ENCODE measurements at places on chromosomes 6 and 20.

DNA sequence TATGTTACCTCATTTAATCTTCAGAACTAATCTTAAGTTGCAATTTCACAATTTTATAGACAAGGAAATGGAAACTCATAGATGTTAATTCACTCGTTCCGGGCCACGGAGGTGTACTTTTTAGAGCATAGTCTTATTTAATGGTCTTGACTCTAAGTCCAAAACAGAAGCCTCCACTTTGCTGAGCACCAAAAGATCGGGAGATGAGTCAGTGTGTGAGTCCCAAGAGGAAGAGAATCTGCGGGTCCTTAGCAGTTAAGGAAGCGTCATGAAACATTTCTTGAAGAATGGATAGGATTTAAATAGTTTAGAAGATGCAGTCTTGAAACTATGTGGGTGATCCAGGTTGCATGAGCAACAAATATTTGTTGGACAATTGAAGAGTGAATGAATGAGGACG is 231.8 kb upstream of the QKI start:
- DNase-seq: no peak

GRCh38 chr20:35831029-35831428 is 59.2 kb downstream of the PHF20 start:
- DNase-seq: no peak

GRCh38 chr20:13249798-13250170 is 28.7 kb downstream of the ISM1 start:
- DNase-seq: no peak

- no peak for DNase-seq
Measured at GRCh38 chr6:19354181-19354580, 483.0 kb upstream of the ID4 start.

- no peak for DNase-seq
Measured at GRCh38 chr6:9537381-9537780, 877.5 kb downstream of the TFAP2A start.

DNA sequence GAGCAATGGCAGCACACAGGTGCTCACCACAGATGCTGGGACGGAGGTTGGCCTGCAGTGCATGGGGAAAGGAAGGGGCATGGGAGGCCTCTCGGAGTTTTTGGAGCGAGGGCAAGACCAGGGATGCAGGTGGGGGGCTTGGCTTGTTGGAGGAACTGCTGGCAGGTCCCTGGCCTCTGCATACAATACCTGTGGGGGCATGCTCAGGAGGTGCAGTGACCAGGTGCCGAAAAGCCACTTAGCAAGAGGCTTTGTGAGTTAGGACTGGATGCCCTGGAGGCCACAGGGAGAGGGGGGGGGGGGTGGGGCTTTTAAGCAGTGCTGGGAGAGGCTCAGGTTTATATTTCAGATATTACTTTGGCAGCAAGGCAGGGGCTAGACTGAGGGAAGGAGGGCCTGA is 142.7 kb downstream of the F13A1 start:
- no peak for DNase-seq

DNA sequence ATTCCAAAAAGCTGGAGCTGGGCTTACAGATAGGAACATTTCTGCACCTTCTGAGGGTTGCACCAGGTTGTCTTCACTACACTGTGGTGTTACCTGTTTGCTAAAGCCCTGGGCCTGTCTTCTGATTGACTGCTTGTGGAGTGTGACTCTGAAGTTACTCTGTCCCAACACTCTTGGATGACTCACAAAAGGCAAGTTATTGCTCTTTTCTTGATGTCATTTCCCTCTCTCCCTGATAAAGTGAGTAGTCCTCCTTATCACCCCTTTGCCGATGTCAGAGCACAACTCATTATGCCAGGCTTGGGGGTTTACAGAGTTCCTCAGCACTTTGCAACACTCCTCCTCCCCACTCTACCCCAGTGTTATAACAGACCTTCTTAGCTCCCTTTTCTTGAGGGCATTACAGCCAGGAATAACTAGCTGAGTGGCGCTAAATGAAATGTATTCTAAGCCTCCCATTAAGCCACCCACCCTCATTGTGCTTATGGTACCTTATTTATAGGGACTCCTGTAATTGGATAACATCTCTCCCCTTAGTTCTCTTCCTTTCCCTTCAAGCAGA is 36.1 kb upstream of the NKX2-4 start:
- DNase-seq: no peak

DNA sequence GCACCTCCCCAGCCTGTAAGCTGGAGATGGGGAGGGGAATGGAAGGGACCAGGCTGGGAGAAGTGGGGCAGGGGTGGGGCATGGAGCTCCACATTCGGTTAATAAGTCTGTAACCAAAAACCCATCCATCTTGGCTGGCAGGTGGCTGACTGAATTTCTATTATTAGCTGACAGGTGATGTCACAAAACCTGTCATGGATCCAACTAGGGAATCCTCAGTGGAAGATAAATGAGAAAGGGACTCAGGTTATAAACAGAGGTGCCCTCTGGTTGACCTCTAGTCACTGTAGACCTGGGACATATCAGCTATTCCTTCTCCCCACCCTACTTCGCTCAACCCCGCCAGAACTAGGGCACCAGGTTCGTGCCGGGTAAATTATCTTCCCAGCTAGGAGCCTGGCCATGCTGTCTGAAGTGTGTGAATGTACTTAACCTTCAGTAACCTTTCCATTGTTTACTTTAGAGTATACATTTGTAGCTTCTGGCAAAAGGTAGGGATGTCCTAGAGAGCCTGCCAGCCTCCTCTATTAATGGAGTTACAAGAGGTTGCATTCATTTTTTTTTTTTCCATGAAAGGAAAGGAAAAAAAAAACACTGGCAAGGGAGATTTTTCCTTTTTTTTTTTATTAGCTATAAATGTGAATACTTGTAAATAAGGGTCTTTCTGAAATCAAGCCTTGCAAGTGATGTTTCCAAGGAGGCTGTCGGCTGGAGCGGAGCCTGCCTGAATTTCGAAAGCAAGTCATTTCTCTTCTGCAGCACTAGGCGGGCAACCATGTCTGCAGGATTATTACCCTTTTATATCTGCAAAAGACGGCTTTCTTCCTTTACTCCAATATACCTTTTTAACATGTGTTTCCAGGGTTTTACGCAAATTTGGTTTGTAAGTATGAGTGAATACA is 135.9 kb downstream of the TMEM242 start:
- DNase-seq: no peak

GRCh38 chr6:53244399-53244931 is 95.8 kb upstream of the GCM1 start:
- no peak for DNase-seq

GRCh38 chr6:24631671-24632070 is 14.3 kb downstream of the KIAA0319 start:
- DNase-seq: no peak

- no peak for DNase-seq
Measured at GRCh38 chr20:46330072-46330763, 21.9 kb upstream of the CDH22 start.

GRCh38 chr6:47353871-47354270 is 44.2 kb upstream of the TNFRSF21 start:
- DNase-seq: no peak

DNA sequence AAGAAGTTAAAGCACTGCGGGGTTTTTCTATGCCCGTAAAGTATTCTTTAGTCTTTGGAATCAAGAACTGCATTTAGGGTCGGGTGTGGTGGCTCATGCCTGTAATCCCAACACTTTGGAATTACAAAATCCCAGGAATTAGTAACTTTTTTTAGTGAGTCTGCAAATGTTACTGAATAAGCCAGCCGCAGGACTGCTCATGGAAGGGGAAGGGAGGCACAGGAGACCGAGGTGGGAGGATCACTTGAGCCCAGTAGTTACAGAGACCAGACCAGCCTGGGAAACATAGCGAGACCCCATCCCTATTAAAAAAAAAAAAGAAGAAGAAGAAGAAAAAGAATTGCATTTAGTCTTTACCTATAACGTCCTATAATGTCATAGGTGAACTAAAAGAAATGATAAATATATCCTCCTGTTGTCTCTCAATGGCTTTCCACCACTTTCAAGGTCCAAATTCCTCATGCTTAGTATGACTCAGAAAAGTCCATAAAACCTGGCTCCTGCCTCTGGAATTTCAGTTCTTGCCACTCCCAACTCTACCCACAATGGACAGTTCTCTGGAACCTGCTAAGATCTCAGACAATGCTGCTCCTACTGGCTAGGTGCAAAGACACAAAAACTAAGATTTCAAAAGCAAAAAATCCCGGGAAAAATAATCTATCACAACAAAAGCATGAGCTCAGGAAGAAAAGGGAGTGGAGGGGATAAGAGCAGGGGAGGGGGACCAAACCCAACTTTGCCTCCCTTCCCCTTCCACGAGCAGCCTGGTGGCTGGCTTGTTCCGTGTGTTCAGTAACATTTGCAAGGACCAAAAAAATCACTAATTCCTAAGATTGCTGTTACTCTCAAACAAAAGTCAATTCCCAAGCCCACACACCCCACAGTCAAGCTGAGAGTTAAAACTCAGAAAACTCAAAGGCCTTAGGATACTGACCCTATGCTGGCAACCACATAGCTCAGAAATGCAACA is 39.0 kb downstream of the B4GALT5 start:
- no peak for DNase-seq

- no peak for DNase-seq
Measured at GRCh38 chr6:158150701-158151100, 17.4 kb downstream of the SERAC1 start.

- no peak for DNase-seq
Measured at GRCh38 chr6:159023893-159024292, 20.9 kb downstream of the TAGAP start.

GRCh38 chr6:90195094-90195829 is 101.4 kb downstream of the BACH2 start:
- no peak for DNase-seq

- DNase-seq: no peak
Measured at GRCh38 chr20:10558635-10559187, 115.1 kb downstream of the JAG1 start.

GRCh38 chr6:138973466-138974153 is 14.4 kb downstream of the REPS1 start:
- no peak for DNase-seq

- DNase-seq: no peak
Measured at GRCh38 chr6:147709396-147710272, 201.1 kb downstream of the SAMD5 start.

- DNase-seq: no peak
Measured at GRCh38 chr20:20211274-20211987, 156.5 kb upstream of the INSM1 start.

DNA sequence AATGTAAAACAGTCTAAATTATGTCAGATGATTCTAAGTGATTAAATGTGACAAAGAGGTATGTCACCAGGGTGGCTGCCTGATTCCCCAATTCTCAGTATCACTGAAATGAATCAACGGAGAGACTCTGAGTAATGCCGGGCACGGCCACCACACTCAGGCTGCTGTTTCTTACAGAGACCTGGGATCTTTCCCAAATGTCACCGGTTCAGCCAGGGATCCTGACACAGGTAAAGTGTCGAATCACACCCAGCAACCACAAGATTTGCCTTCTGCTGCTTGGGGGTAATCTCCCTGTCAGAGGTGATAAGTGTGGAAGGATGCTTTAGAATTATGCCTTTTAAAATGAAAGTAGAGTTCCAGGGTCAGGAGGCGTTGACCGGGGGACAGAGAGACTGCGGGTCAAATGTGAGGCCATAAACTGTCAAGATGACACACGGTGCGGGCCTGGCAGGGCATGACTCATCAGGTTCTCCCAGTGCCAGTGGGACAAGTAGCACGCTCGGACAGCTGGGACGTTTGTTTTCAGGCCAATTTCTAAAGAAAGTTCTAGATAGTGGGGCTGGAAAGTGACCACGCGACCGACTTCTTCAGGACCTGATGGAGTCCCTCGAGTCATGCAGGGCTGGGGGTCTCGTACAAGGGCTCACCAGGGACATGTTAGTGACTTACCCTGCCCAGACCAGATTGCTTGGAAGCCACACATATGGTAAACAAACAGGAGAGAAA is 48.9 kb downstream of the PRDM1 start:
- no peak for DNase-seq

GRCh38 chr20:8153281-8153908 is 21.3 kb downstream of the PLCB1 start:
- DNase-seq: no peak

DNA sequence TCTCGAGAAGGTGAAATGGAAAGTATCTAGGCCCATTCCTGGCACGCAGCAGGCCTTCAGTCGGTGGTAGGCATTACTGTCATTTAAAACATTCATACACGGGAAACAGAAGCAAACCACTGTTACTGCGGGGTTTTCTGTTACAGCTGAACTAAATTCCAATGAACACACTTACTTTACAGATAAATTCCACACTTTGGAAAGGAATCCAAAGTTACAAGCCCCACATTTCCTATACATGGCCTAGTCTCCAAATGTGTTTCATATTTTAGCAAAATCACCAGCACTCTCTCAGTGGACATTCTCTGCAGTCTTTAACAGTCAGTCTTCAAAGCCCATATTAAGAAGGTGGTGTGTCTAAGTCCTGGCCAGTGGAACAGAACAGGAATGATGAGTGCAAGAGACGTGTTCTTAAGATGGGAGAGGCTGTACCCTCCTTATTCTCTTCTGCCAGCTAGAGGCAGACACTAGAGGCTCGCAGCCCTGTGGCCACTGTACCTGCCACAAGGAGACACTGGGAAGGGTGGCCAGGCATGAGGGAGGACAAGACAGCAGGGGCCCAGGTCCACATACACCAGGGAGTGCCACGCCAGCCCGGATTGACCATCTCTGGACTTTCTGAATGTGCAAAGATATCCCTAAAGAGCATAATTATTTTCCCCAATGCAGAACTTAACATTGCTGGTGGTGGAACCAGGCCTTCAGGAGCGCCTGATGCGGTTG is 76.4 kb downstream of the CDC5L start:
- DNase-seq: no peak

DNA sequence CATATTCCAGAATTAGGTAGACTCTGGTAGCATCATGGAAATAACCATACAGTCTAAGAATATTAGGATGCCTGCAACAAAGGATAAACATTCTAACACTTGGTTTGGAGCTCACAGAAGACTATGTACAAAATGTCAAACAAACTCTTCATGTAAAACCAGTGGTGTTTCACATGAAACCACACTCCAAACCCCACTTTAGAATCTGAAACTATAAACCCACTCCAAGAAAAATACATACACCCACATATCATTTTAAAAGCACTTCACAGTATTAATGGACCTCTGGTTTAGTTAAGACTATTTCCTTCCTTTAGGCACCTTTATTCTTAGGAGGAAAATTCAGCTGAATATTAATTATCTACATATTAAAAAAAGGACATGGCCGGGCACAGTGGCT is 10.5 kb downstream of the AURKA start:
- no peak for DNase-seq

- no peak for DNase-seq
Measured at GRCh38 chr6:135251498-135252441, 70.7 kb downstream of the MYB start.

DNA sequence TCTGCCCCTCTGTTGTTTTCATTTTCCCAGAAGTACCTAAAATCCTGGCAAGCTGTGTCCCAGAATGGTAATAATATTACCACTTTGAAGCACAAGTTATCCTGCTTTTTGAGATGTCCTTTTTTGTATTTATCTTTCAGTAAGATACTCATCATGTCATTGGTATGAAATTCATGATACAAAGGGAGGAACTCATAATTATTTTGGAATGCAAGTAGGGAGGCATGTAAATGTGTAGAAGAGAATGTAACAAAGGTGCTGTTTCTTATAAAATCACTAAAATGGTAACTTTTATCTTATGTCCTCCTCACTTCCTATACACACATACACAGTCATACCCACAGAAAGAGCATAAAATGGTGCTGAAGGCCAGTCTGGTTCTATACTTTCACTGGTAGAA is 109.9 kb downstream of the CD2AP start:
- no peak for DNase-seq
